ENCODE measurements at places on chromosomes 4 and X.

DNA sequence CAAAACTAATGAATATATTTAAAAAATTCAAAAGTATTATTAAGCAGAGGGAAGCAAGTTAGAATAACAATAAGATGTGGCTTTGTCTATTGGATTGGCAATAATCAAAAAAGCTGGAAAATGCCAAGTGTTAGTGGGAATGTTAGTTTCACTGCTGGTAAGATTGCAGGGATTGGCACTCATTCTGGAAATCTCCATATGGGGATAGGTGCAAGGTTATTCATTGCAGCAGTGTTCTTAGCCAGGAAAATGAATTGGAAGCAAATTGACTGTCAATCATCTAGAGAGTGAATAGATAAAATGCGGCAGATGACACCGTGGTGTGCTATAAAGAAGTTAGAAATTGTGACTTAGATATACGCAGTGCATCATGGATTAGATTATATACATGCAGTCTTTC is 1615.5 kb upstream of the PCDH7 start:
- no peak for DNase-seq

DNA sequence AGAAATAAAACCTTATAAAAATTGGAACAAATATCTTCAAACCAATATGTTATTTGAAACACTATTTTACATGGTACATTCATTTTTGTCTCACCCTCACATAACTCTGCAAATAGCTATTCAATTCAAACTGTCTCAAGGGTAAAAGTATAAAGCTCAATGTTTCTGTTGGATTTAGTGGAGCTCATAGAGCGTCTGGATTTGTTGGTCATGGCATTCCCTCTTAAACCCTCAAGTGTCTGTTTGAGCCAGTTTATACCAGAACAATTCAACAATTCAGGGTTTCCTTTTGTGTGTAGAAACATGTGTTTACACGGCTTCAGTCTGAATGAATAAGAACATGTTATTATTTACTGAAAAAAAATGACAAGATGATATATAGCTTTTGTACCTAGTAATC is 161.6 kb downstream of the PCDH18 start:
- no peak for DNase-seq

- no peak for DNase-seq
Observed at GRCh38 chrX:115559672-115560071, 1.3 kb upstream of the PLS3 start.

- no peak for DNase-seq
Observed at GRCh38 chrX:45295259-45295986, 94.7 kb upstream of the DIPK2B start.

GRCh38 chr4:85994576-85994975 is 365.3 kb downstream of the MAPK10 start:
- no peak for DNase-seq

DNA sequence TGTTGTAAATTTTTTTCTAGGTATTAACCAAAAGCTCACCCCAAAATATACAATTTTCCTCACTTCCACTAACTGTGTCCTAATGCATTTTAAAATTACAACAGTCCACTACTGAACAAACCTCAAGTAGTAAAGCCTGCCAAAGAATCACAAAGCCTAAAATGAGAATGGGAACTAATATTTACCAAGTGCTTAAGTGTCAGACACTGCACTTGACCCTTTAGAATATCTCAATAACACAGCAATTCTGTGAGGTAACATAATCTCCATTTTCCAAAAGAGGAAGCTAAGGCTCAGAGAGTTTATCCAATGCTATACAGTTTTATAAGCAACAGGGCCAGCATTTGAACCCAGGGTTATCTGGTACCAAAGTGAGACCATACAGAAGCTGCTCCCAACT is 4.9 kb downstream of the SLC9A7 start:
- no peak for DNase-seq

GRCh38 chr4:102687982-102688433 is 72.8 kb downstream of the MANBA start:
- no peak for DNase-seq

- DNase-seq = no peak
Observed at GRCh38 chr4:183185018-183185417, 86.0 kb downstream of the WWC2 start.

DNA sequence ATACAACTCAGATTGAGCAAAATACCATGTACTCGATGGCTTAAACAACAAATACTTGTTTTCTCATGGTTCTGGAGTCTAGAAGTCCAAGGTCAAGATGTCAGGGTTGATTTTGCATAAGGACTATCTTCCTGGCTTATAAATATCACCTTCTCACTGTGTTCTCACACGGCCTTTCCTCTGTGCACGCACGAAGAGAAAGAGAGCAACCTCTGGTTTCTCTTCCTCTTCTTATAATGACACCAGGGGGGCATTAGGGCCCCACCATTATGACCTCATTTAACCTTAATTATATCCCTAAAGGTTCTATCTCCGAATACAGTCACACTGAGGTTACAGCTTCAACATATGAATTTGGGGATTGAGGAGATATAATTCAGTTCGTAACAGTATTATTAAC is 504.0 kb downstream of the MAGEE1 start:
- DNase-seq = no peak

DNA sequence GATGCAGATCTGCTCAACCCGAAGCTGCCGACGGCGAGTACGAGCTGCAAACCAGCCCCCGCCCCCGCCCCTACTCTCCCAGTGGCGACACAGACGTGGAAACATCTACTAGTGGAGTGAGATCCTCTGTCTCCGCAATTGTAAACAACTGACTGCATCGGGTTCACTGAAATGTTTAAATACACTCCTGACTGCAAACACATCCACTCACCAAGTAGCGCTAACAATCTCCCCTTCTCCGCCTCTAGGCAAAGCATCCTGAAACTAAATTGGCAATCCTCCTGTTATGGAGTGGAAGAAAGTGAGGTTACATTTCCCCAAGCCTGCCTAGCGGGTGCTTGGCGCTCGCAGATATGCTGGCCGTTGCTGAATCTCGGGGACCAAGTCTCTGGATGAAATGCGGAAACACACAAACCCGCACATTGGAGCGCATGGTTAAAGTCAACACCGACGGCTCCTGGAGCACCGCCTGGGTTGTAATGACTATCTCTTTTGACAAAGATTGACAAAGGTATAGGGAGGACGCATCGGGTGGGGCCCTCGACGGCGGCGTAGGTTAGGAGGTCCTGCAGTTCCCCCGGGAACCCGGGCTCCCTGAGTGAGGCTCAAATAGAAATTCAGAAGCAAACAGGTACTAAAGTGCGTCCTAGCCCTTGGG is 117.0 kb upstream of the TEX13C start:
- DNase-seq = no peak

GRCh38 chr4:7134737-7135388 is 57.5 kb upstream of the SORCS2 start:
- no peak for DNase-seq

DNA sequence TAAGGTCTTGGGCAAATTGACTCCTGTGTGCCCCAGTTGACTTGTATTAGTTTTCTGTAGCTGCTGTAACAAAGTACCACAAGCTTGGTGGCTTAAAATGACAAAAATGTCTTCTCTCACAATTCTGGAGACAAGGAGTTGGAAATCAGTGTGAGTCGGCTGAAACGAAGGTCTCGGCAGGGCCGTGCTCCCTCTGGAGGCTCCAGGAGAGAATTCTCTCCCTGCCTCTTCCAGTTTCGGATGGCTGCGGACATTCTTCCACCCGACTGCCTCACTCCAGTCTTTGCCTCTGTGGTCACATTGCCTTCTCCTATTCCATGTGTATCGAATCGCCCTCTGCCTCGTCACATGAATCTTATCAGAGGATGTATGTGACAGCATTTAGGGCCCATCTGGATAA is 66.0 kb upstream of the PHOX2B start:
- no peak for DNase-seq

- peak; percentile 63 for DNase-seq
Observed at GRCh38 chr4:7194251-7195140, 2.2 kb downstream of the SORCS2 start.

DNA sequence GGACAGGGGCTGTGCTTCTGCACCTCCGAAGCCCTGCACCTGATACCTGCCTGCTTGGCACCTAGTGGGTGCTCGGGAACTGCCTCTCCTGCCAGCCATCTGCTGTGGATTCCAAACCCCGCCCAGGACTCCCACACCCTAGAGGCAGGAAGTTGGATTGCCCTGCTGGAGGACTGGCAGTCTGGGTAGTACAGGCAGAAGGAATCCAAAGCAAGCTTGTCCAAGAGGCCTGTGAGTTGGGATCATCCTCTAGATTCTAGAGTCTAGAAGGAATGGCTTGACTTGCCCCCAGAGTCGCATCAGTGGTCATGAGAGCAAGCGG is 64.6 kb upstream of the MTM1 start:
- no peak for DNase-seq

- no peak for DNase-seq
Observed at GRCh38 chr4:163966612-163967011, 472.1 kb downstream of the TMA16 start.

DNA sequence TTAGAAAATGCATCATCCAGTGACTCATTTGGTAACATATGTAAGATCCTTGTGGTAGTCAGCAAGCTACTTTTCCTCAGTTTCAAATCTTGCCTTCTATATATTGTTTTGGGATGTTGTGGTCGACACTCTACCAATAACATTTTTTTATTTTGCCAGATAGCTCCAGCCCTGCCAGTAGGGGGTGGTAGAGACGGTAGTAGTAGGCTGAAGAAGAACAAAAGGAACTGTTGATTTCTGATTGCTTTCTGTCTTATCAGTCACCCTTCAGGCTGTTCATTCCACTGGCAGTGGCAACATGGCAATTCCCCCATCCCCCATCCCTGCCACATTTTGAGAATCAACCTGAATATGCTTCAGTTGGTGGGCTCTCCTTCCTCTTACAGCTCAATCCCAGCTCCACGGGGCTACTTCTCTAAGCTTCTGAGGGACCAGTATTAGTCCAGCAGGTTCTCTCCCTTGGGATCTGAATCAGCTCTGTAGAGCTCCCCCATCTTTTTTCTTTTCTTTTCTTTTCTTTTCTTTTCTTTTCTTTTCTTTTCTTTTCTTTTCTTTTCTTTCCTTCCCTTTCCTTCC is 171.5 kb upstream of the VEGFC start:
- DNase-seq = no peak

- no peak for DNase-seq
Observed at GRCh38 chrX:39563178-39563577, 534.6 kb downstream of the BCOR start.

DNA sequence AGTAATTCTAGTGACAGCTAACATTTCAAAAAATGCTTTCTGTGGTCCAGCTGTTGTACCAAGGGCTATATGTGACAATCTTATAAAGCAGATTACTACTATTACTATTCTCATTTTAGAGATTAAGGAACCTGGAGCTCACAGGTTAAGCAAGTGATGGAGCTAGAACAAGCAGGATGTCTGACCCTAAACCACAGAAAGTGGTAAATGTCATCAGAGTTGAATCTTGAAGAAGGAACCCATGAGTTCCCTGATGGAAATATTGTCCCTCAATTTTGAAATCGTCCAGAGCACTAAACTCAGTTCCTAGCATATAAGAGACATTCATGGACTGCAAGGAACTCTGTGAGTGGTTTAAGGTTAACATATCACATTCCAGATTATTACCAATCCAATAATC is 214.0 kb downstream of the APBB2 start:
- DNase-seq = no peak

DNA sequence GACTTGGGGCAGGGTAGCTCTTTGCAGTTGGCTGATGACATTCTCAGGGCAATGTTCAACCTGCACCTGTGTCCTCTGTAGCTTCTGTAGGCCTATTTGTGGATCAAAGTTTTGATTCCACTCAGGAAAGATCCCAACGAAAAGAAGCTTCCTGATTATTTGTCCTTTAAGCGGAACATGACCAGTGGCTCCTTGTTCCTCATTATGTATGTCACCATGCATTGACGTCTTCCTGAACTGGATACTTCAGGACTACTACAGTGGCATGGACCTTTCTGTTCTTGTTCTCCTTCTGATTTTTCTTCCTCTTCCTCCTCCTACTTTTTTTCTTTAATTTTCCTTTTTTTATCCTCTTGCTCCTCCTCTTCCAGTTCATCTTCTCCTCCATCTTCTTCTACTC is 62.4 kb downstream of the NBDY start:
- no peak for DNase-seq

DNA sequence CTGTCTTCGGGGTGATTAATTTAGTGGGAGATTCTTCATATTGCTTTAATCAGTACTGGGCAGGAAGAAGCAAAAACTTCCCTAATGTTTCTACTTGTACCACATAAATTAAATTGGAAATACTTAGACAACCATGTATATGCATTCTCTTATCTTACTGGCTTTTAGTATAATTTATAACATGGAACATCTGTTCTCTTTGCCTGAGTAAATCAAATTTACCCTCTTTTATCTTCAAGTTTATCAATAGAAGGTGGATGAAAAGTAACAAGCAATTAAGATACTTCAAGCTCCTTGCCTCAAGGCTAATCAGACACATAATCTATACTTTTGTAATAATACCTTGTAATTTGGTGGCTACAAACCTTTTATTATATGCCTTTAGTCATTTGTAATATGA is 274.4 kb upstream of the ARX start:
- no peak for DNase-seq

GRCh38 chr4:87853108-87853507 is 20.3 kb downstream of the MEPE start:
- DNase-seq = no peak

DNA sequence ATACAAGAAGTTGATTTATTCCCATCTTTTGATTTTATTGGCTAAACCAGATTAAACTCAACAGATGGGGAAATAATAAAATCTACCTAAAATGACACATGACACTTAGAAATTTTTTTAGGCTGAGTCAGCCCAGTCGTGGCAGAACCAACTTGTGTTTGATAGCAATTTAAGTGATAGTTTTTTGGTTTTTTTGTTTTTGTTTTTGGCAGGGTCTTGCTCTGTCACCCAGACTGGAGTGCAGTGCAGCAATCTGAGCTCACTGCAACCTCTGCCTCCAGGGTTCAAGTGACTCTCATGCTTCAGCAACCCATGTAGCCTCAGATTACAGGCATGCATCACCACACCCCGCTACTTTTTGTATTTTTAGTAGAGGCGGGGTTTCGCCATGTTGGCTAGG is 370.3 kb upstream of the NOCT start:
- no peak for DNase-seq

- no peak for DNase-seq
Observed at GRCh38 chr4:98976716-98977115, 18.8 kb upstream of the METAP1 start.

DNA sequence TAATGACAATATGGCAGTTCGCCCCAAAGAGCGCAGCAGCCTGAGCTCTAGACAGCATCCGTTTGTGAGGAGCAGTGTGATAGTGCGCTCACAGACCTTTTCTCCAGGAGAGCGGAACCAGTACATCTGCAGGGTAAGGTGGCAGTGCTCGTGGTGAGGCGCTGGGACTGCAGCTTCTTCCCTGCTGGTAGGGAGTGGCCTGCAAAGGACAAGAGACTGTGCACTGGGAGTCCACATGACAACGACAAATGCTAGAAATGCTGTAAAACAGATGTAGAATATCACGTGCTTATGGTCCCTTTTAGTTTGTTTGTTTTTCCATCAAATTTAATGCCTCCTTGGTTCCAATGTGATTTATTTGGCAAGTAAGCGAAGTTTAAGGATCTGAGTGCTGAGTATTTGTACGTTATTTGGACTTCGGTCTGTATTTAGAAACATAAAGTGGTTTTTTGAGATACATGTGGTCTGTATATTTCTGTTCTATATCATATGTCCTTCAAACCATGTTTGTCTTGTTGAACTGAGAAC is 35.8 kb downstream of the CLDN22 start:
- no peak for DNase-seq

GRCh38 chrX:37776283-37776986 is 3.4 kb upstream of the CYBB start:
- DNase-seq = no peak

GRCh38 chr4:70600305-70600704 is 8.2 kb downstream of the AMBN start:
- DNase-seq = no peak

- DNase-seq = no peak
Observed at GRCh38 chr4:88807499-88807898, 109.9 kb upstream of the NAP1L5 start.

Data from posterior cingulate gyrus (tissue), 11 donors.